NCI-H1930 (cell line): ENCODE measurements at places on chromosomes 5 and 9.

- no peak for DNase-seq
These were observed 36.3 kb upstream of the CDKN2AIPNL start for GRCh38 chr5:134447815-134448520.

- no peak for DNase-seq
These were observed 113.9 kb downstream of the TAF11L14 start for GRCh38 chr5:17748201-17748600.

DNA sequence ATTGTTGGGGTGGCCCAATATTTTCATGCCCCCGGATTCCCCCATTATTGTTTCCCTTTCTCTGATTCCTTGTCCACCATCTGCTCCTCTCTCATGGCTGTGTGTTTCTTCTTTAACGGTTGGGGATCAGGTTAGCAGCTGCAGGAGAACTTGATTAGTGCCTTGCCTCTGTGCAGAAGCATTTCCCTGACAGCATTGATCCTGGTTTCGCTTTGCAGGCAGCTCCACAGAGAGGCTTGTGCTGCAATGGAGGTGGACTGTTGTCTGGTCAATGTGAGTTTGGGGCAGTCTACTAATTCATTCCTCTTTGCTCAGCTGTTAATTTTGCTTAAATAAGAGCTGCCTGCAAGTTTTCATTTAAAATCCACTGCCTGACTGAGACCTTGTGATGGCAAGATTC lies 32.5 kb upstream of the SSBP2 start:
- DNase-seq, result no peak

GRCh38 chr9:131094622-131095021 lies 1.7 kb upstream of the AIF1L start:
- no peak for DNase-seq
